ENCODE measurements at places on chromosomes 1 and 21. TPM values are rescaled to one million over a fixed set of nuclear protein-coding genes. Genes with fewer than 3 reads are reported as not detected.

Gene RHEX
- total RNA-seq, result not detected

Gene KRTAP20-3
- total RNA-seq, result not detected

Gene C1orf226
- 1.6 TPM for total RNA-seq

Gene KCNE2
- not detected for total RNA-seq
